T-helper 2 cell treated with Interferon-gamma antibody and Interleukin-4, amounts not matched to agents 5 μg/mL and 100 μg/mL, for 36 hours (primary cell): ENCODE measurements at places on chromosomes 4 and X.
A peak's percentile ranks its signal among the peaks of the same experiment; 100 is the strongest.

- H3K4me1 ChIP-seq = no peaks in the 10 kb centered on the region
- no peaks in the 10 kb centered on the region for H3K36me3 ChIP-seq
- DNase-seq = no peak
- no peak overlapping the region for H3K4me3 ChIP-seq
- H3K27me3 ChIP-seq = no peaks in the 10 kb centered on the region
These were observed 567.8 kb upstream of the CPEB2 start for GRCh38 chr4:14434483-14434882.

DNA sequence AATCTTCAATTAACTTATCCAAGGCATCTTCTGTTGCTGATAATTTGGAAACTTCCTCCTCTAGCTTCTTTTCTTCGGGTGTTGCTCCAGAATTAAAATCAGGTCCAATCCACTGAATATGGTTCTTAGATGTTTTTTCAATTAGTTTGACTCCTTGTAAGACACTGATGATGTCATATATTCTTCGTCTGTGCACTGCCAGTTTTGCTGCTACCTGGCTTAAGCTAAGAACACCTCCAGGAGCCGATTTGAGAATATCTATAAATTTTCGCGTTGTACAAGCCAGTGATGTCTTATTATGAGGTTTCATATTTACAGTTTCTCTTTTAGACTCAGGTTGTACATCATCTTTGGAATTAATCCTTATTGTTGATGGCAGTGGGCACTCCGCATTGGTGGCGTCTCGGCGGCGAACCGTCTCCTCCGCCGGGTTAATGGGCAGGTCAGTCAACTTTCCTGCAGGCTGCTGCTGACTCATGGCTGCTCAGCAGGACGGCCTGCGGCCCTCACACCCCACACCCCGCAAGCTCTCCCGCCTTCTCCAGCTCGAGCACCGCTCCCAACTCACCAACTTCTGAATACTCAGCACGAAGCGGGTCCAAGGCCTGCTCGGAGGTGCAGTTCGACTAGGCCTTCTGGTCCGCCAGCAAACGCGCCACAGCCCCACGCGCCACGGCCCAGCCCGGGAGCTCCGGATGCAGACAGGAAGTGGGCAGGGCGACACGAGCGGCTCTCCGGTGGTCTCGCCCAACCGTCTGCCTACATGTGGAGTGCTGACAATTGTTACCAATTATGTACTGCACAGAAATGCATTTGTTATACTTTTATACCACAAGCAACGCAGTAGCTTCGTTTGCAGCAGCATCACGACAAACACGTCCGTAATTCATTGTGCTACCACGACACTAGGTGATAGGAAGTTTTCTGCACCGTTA lies 49.2 kb upstream of the FHL1 start:
- no peak overlapping the region for H3K4me3 ChIP-seq
- H3K36me3 ChIP-seq = no peaks in the 10 kb centered on the region
- no peaks in the 10 kb centered on the region for H3K4me1 ChIP-seq
- DNase-seq = no peak

DNA sequence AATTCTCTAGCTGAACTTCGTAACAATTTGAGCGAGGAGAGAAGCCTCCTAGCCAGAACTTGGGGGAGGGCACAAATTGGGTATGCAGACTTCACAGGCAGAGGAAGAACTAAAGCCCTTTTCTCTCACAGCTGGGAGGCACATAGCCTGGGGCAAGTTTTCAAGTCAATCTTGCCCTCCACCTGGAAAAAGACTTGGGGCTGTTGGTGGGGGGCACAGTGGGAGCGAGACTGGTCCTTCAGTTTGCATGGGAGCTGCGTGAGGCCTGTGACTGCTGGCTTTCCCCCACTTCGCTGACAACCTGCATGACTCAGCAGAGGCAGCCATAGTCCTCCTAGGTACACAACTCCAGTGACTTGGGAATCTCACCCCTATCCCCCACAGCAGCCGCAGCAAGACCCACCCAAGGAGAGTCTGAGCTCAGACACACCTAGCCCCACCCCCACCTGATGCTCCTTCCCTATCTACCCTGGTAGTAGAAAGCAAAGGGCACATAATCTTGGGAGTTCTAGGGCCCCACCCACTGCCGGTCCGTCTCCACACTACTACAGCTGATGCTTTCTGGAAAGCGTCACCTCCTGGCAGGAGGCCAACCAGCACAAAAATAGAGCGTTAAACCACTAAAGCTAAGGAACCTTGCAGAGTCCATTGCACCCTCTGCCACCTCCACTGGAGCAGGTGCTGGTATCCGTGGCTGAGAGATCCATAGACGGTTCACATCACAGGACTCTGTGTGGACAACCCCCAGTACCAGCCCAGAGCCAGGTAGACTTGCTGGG lies 160.8 kb downstream of the CBLL2 start:
- no peaks in the 10 kb centered on the region for H3K36me3 ChIP-seq
- H3K27me3 ChIP-seq = no peaks in the 10 kb centered on the region
- H3K4me1 ChIP-seq = no peaks in the 10 kb centered on the region
- H3K4me3 ChIP-seq = no peak overlapping the region
- no peak overlapping the region for H3K27ac ChIP-seq
- no peak for DNase-seq

GRCh38 chr4:37732526-37733186 lies 46.5 kb upstream of the RELL1 start:
- DNase-seq = no peak
- no peaks in the 10 kb centered on the region for H3K36me3 ChIP-seq
- H3K27me3 ChIP-seq = peaks cover 3% of the 10 kb centered on the region
- peaks cover 7% of the 10 kb centered on the region for H3K4me1 ChIP-seq
- no peak overlapping the region for H3K4me3 ChIP-seq

DNA sequence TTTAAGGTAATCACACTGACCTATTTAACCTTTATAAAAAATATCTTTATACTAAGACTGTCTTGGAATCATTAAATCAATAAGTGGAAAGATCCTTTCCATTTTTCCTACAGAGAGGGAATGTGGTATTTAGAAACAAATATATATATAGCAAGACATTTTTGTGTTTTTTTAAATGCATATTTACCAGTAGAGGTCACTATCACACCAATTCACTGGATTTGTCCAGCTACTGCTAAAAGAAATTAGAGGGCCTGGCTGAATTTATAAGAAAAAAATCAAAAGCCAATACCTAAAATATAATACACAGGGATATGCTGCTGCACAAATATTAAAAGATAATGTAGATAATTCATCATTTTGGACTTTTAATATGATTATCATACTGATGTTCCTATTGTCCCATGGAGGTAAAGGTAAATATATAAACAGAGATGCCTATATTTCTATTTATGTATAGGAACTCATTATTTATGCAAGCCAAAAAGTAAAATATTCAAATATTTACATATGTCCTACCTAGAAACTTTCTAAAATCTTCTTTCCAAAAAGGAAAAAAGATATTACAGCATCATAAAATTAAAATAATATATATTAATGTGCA lies 69.5 kb downstream of the PDE5A start:
- DNase-seq = no peak
- no peaks in the 10 kb centered on the region for H3K4me1 ChIP-seq
- no peak overlapping the region for H3K27ac ChIP-seq
- H3K36me3 ChIP-seq = no peaks in the 10 kb centered on the region
- no peak overlapping the region for H3K4me3 ChIP-seq
- no peaks in the 10 kb centered on the region for H3K27me3 ChIP-seq

DNA sequence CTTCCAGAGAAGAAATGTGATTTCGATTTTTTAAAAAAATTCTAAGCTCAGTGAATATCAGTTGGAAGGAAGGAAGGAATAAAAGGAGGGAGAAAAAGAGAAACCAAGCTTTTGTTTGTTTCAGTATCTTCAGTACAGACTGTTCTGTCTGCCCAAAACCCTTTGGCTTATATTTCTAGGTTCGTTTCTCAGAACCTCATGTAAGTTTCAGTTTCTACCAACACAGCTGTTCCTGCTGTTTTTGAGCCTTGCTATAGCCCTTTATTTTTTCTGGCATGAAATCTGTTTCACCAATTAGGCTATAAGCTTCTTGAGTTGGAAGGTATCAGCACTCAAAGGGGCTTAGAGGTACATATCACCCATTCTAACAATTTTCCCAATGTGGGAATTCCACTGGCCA lies 157.9 kb downstream of the GBA3 start:
- H3K4me1 ChIP-seq = peaks cover 3% of the 10 kb centered on the region
- no peaks in the 10 kb centered on the region for H3K27me3 ChIP-seq
- H3K36me3 ChIP-seq = no peaks in the 10 kb centered on the region
- H3K4me3 ChIP-seq = no peak overlapping the region

GRCh38 chr4:86822136-86822535 lies 27.0 kb downstream of the SLC10A6 start:
- DNase-seq = no peak
- H3K27ac ChIP-seq = no peak overlapping the region
- no peaks in the 10 kb centered on the region for H3K4me1 ChIP-seq
- H3K36me3 ChIP-seq = no peaks in the 10 kb centered on the region
- no peaks in the 10 kb centered on the region for H3K27me3 ChIP-seq

DNA sequence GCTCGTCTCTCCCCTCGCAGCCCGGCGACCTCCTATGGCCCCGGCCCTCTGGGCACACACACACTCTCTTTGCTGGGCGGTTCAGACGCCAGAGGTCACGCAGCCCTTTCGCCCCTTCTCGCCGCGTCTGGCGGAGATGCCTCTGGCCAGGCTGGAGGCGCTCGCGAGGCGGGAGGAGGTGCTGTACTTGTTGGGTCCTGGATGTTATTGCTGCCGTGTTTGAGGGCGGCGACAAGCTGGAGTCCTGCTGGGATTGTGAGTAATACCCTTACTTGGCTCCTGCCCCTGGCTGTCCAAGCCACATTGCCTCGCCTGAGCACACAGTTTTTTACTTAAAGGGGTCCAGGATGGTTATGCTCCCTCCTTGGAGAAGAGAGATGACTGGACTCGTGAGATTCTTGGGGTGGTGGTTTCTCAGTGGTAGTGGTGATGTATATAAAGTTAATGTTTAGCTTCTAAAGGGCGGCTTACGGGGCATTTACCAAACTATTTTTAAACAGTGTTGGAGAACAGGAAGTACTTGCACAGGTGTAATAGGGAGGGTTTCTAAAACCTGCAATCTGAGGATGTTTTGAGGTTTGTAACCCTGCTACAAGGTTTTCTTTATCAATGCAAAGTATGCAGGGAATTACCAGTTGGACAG lies 572 bp downstream of the USP53 start:
- peaks cover 27% of the 10 kb centered on the region for H3K4me1 ChIP-seq
- peaks cover 4% of the 10 kb centered on the region for H3K36me3 ChIP-seq
- peaks cover 7% of the 10 kb centered on the region for H3K27me3 ChIP-seq
- peak; percentile 65 for DNase-seq
- peak overlapping the region; percentile 100 for H3K4me3 ChIP-seq
- H3K27ac ChIP-seq = peak overlapping the region; percentile 94
